ENCODE measurements at places on chromosomes 1 and 21.

DNA sequence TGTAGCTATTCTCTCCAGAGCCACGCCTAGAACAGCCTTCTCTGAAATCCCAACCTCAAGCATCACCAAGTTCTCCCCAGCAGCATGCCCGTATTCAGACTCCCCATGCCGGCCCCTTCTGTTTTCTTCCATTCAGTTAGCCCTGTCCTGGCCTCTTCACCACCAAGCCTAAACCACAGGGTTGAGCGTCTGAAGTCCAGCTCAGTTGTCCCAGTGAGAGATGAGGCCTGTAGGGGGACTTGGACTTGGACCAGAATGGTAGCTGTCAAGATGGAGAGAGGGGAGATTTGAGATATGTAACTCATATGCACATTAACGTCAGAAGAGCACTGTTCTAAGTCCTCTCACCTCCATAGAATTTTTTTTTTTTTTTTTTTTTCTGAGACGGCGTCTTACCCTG lies 5.5 kb upstream of the TMEM54 start:
- no peak for DNase-seq

- DNase-seq = no peak
These were observed 42.2 kb upstream of the C1orf105 start for GRCh38 chr1:172378109-172378760.

- peak; percentile 76 for DNase-seq
These were observed 155.4 kb downstream of the PGBD5 start for GRCh38 chr1:230270559-230271281.

DNA sequence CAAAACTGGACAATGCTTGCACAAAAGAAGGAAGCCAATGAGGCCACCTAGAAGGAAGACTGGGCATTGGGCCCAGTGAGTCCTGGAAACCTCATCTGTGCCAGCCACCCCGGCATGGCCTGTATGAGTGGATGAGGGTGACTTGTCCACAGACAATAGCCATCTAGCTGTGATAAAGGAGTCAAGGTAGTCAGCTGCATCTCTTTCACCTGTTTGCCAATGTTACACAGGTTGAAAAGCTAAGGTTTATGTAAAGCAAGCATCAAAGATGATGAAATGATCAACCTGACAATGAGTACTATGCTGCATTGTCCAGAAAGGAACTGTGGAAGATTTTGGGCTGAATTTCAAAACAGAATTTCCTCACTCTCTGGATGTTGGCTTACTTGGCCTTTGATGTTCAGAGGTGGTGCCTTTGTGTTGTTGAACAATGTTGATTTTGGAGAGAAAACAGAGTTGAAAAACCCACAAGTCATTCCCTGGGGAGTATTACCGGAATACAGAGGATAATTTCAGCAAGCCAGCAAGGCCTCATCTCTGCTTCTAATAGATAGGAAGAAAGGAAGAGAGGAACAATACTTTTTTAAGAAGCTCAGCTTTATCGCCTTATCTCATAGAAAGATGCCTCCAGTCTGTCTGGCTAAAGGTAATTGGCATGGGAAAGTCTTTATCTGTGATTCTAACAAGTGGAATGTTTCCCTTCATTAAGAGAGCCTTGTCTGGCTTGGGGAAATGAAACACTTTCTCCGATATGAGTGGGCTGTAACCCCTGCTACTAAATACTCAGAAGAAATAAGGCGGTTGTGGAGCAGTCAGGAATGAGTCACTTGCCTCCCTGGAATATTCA lies 11.4 kb upstream of the SELE start:
- no peak for DNase-seq

- DNase-seq = no peak
These were observed 30.1 kb downstream of the B3GALT2 start for GRCh38 chr1:193156117-193156821.

DNA sequence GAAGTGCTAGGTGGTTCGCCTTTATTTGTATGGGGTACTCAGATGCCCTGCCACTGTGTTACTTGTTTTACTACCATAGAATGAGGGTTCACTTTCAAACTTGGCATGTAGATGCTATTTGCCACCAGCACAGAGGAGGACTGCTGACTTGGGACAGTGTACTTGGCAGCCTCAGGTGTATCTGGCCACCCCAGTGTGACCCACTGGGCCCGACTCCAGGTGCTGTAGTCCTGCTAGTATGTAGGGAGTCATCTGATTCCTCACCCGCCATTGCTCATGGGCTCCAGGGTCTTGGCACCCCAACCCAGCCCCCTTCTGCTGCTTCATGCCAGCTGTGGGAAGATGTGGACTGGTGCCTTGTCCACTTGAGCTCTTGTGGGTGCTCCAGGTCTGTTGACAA lies 40.0 kb downstream of the ZNF678 start:
- DNase-seq = no peak

GRCh38 chr21:32425628-32426027 lies 13.1 kb downstream of the EVA1C start:
- no peak for DNase-seq

DNA sequence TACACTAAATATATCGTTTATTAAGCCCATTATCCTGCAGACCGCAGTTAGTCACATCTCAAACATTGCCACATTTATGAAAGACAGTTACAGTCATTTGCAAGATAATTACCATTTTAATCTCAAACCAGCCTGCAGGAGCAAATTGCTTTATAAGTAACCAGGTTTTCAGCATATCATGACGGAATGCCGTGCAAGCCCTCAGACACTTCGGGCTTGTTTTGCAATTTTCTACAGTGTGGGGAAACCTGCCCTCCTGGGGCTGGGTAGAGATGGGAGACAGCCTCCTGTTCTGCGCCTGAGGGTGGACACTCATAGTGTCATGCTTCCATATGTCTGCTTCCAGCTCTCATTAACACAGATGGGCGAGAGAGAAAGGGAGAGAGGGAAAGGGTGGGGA lies 563.9 kb downstream of the NPHP4 start:
- DNase-seq = no peak

DNA sequence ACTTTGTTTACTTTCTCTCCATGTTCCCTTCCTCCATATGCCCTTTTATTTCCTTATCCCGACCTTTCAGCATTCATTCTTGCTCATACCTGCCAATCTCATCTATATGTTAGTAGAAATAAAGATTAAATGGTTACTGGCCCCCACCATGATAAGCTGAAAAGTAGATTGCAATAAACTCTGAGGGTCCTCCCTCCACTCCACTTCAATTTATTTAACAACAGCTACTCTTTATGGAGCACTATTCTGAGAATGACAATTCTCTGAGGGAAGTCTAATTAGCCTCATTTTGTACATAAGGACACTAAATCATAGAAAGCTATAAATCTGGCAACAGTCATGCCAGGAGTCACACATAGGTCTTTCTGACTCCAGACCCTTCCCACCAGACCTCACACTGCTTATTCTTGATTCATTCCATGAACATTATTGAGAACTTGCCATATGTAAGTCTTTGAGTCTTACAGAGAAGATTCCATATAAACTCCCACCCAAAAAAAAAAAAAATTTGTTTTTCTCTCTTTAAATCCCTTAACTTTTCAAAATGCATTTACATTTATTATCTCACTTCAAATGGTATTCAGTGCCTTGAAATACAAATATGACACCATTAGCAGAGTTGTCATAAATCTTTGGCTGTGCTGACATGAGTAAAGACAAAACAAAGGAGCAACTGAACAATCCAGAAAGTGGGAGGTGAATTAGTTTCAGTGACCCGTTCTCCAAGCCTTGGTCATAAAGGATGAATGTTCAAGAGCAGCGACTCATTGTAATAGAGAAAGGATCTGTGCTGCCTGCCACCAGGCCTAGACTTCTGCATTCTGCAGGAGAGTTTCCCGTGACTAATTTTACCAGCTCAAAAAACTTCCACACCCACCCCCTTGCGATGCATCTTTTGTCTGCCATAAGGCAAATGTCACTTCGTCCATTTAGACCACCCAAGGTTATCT lies 28.5 kb downstream of the PALMD start:
- DNase-seq = peak; percentile 76

- DNase-seq = no peak
These were observed 61.8 kb upstream of the PGBD5 start for GRCh38 chr1:230487773-230488428.

DNA sequence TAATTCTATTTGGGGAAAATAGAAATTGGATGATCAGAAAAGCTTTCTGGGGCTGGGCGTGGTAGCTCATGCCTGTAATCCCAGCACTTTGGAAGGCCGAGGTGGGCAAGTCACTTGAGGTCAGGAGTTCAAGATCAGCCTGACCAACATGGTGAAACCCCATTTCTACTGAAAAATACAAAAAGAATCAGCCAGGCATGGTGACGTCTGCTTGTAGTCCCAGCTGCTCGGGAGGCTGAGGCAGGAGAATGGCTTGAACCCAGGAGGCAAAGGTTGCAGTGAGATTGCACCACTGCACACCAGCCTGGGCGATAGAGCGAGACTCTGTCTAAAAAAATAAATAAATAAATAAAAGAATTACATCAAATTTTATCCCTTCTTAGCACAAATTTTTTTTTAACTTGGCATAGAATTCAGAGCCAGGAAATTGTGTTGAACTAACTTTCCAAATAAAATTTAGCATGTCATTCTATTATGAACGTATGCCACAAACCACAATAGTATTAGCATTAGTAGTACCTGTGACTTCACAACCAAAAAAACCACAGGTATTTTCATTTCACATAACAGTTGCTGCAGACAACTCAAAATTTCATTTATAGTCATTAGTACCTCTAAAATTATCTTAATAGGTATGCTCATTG lies 4.5 kb upstream of the ANKRD13C start:
- no peak for DNase-seq

DNA sequence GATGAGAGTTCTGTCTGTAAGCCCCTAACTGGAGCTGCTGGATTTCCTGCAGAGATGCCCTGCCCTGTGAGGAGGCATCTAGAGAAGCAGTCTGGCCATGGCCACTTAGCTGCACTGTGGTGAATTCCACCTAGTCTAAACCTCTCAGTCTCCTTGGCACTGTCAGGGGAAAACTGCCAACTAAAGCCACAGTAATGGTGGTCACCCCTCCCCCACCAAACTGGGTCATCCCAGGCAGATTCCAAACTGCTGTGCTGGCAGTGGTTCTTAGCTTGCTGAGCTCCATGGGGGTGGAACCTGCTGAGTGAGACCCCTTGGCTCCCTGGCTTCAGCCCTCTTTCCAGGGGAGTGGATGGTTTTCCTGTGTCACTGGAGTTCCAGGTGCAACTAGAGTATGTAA lies 740.6 kb downstream of the RWDD3 start:
- DNase-seq = no peak

- DNase-seq = no peak
These were observed 3.8 kb upstream of the EPB41 start for GRCh38 chr1:28910379-28911115.

- DNase-seq = no peak
These were observed 47.5 kb downstream of the YARS1 start for GRCh38 chr1:32769524-32770220.

GRCh38 chr1:9586147-9586766 lies 2.5 kb upstream of the TMEM201 start:
- DNase-seq = no peak

DNA sequence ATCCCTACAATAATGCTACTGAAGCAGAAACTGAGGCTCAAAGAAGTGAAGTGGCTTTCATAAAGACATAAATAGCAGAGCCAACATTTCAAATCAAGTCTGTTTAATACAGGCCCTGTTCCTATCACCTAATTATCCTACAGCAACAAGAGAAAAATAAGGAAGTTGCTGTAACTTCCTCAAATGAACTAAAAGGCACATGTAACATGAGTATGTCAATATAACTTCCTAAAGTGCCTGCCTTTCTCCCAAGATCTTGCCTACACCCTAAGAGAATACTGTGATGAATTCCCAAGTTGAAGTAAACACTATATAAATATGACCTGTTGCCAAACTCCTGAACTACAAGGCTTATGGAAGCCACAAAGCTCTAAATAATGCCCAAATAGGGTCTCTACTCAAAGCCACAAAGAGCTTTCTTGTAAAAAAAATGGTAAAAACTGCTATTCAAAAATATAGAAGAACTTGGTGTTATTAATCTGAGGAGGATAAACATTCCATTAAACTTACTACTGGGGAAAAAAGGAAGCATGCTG lies 8.6 kb downstream of the BEND5 start:
- no peak for DNase-seq

DNA sequence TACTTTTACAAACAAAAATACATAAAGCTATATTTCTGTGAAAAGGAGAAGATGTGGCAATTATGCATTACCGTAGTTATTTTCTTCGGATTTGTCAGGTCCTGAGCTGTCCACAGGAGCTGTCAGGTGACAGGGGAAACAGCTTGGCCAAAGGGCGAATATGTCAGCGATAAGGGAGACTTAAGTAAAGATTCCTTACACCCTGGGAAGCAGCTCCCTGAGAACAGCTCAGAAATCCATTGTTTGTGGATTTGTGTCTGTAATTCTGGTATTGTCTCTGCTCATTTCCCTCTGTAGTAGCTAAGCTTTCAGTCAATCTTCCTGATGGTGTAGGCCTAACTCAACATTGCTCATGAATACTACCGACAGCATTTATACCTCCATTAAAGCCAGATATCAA lies 7.1 kb upstream of the CD34 start:
- no peak for DNase-seq

GRCh38 chr21:45533846-45534635 lies 8.2 kb downstream of the SLC19A1 start:
- DNase-seq = no peak

GRCh38 chr1:30111431-30111830 lies 612.0 kb downstream of the MATN1 start:
- DNase-seq = peak; percentile 53

- DNase-seq = no peak
These were observed 2.3 kb downstream of the LRRC8D start for GRCh38 chr1:89822999-89823628.

DNA sequence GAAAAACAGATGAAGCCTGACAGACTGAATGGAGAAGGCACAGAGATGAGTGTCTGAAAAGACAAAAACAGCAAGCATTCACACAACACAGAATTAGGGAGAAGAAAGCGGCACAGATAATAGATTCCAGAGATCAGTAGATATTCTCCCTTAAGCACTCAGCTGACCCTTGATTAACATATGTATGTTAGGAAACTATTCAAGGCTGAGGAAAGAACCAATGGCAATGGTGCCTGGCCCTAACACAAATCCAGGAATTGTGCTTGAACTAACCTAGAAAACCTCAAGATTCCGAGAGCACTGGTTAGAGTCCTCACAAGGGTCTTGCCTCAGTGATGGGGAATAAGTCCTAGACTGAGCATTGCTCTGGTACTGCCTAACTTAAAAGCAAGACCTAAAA lies 30.9 kb downstream of the KCNT2 start:
- DNase-seq = no peak

DNA sequence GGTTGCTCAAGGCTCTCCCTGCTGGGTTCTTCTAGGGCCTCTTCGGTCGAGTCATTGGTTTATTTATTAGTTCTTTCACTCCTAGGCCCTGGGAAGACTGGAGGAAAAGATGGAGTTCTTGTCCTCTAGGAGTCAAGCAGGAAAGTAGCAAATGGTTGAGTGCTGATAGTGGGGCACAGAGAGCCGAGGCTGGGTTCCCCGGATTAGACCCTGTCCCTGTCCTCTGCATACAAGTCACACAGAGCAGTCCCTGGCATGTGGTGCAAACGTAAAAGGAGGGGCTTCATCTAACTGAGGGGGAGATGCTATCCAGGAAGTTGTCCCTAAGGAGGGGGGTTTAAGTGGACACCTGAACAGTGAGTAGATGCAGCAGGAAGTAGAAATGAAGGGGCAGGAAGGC lies 19.2 kb upstream of the KCNE2 start:
- DNase-seq = no peak

- DNase-seq = no peak
These were observed 14.6 kb downstream of the KIF17 start for GRCh38 chr1:20703124-20703756.

GRCh38 chr1:3714814-3715213 lies 37.4 kb upstream of the CCDC27 start:
- DNase-seq = no peak

GRCh38 chr1:202143768-202144401 lies 652 bp downstream of the ARL8A start:
- peak; percentile 58 for DNase-seq

GRCh38 chr1:165954940-165955339 lies 127.5 kb downstream of the UCK2 start:
- no peak for DNase-seq
